ENCODE measurements at places on chromosomes 11 and 22. TPM values are rescaled to one million over a fixed set of nuclear protein-coding genes. Genes with fewer than 3 reads are reported as not detected.

The PKP3 gene
- total RNA-seq, result 38.6 TPM

The OR51G2 gene
- total RNA-seq, result not detected

The CABP4 gene
- not detected for total RNA-seq

The TSSK2 gene
- total RNA-seq, result not detected

The GLB1L2 gene
- total RNA-seq, result 1.4 TPM

The TCP11L1 gene
- 17.5 TPM for total RNA-seq

Data from A549 treated with GW870086 at 1 μM for 4 hours (cell line).